Activated CD4-positive, alpha-beta memory T cell treated with anti-CD3 and anti-CD28 coated beads, Interleukin-2, amount 10 ng/mL, durations not matched to agents 7 days and 5 days (primary cell): ENCODE measurements at places on chromosomes 2 and 18. TPM values are rescaled to one million over a fixed set of nuclear protein-coding genes. Genes with fewer than 3 reads are reported as not detected.

- no peak for DNase-seq
Observed at GRCh38 chr2:45691171-45691999, 39.9 kb downstream of the PRKCE start.

DNA sequence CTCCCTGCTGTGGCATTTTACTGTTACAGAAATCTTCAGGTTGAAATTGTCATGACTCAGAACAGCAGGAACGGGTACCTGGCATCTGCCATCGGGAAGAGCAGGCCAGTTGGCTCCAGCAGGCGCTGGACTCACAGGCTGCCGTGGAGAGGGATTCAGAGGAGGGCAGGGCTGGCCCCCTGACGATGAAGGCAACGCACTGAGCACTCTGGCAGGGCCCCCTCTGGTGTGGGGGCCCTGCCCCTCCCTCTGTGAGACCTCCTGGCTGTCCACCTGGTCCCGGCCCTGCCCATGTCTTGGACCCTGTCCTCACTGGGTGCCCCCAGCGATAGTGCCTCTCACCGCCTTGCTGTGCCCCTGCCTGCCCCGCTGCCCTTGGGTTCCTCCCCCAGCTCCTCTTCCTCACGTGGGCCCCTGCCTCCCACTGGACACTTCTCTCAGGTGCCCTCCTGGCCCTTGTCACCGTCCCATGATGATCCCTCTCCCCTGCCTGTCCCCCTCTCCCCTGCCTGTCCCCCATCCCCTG, 23.3 kb upstream of the ALLC start:
- DNase-seq: no peak

ARHGAP28 gene
- total RNA-seq: not detected

DNA sequence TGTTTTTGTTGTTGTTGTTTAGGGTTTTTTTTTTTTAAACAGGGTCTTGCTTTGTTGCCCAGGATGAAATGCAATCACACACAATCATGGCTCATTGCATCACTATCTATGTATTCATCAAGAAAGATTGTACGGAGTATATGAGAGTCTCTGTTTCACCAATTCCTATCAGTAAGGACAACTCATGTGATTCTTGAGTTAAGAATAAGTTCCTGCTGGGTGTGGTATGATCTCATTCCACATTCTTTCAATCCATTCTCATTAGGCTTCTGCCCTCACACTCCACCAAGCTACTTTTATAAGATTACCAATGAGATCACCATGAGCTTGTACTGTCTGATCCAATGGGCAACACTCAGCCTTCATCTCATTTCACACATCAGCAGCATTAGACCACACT, 9.1 kb upstream of the AP1S3 start:
- no peak for DNase-seq

DNA sequence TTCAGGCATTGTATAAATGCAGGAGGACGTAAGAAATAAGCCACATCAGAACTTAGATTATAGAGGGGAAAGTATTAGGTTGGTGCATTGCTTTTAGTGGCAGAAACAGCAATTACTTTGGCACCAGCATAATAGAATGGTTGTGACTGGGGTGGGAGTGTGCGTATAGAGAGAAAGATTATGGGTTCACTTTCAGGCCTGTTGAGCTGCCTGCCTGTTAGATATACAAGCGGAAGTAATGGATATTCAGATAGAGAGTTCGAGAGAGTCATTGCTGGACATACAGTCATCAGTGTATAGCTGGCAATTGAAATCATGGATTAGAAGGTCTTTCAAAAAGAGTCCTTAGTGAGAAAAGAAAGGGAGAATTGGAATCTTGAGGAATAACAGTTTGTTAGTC, 139.2 kb upstream of the MYO3B start:
- no peak for DNase-seq

POTEC gene
- not detected for total RNA-seq

DNA sequence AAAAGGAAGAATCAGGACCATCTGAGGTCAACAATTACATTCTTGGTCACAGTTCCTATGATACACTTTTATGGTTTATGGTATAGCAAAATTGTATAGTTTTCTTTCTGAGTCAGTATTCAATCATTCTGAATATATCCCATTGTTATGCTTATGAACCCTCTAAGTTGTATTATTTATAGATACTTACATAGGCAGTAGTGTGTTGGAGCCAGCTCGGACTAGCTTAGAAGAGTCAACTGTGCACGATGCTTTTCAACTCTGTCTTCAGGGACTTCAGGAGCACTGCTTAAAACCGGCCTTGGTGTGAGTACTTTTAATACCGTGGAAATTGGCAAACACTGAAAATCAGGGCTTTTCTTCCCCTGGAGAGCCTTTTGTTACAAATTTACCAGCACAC, 215.7 kb downstream of the IKZF2 start:
- no peak for DNase-seq

ZNF385B gene
- total RNA-seq: not detected

MEP1B gene
- 0.13 TPM for total RNA-seq

SMAD4 gene
- 80.3 TPM for total RNA-seq

DNA sequence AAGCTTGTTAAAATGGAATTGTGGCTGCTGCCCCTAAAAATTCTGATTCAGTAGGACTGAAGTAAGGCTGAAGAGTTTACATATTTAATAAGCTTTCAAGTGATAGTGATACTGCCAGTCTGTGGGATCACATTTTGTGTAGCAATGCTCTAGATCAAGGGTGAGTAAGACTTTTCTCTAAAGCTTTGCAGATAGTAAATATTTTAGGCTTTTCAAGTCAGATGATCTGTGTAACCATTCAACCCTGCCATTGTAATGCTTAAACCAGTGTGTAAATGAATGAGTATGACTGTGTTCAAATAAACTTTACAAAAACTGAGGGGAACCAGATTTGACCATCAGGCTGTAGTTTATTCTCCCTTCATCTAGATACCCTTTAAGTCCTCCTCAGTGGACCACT, 92.7 kb downstream of the PIK3C3 start:
- no peak for DNase-seq

ACAA2 gene
- 93.1 TPM for total RNA-seq

PAX3 gene
- not detected for total RNA-seq

GRCh38 chr2:55204950-55205349, 27.1 kb downstream of the CLHC1 start:
- no peak for DNase-seq

DNA sequence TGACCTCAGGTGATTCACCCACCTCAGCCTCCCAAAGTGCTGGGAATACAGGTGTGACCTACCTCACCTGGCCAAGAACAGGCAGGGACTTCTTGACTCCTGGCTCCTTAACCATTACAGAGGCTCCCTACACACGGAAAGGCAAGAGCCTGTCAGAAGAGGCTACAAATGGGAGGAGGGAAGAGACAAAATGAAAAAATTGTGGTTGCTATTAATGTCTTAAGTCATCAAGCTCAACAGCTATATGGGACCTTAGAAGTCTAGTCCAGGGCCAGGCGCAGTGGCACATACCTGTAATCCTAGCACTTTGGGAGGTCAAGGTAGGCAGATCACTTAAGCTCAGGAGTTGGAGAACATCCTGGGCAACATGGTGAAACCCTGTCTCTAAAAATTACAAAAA, 11.5 kb upstream of the FAM124B start:
- DNase-seq: no peak

ST3GAL5 gene
- 67.1 TPM for total RNA-seq

DNA sequence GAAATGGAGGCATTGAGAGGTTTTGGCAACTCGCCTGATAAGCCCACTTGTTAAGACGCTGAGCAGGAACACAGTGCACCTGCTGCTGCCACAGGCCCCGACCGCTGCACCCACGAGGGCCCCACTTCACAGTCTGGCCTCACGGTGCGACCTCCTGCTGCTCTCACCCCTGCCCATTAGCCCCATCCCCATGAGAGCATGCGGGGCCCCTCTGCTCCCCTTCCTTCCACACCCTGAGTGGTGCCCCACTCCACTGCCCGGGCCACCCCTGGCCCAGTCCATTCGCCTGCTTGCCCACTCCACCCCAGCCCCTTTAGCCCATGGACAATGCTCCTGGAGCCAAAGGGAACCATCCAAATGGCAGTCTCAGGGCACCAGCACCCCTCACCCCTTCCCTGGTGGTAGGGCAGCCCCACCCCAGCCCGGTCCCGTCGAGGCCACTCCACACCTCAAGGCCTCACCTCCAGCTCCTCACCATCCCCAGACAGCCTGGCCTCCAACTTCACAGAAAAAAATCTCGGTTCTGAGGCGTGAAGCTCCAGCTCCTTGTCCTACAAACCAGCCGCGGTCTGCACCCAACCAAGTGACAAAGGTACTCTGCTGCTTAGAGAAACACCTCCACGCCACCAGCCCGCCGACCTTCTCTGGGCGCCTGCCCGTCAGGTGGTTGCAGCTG, 6.7 kb upstream of the GPR55 start:
- no peak for DNase-seq

CSRNP3 gene
- total RNA-seq: not detected

GRCh38 chr2:39069890-39070465, 50.9 kb downstream of the SOS1 start:
- DNase-seq: no peak

CRIM1 gene
- 6.6 TPM for total RNA-seq

DNA sequence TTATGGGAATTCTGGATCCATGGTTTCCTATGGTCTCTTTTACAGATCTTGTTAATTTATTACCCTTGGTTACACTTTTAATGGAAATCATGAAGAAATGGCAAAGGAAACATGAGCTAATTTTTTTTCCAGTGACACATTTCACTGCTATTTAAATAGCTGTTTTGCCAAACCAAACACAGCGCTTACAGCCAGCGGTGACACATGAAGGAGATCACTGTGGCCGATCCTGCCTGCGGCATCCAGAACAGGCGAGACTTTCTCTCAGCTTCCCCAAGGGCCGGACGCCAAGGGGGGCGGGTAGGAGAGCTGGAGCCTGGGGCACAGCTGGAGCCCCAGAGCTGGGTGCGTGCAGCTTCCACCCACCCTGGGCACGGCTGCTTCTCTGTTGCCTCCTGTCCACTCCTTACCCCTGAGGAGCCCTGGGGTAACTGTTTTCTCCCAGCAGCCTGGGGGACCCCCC, 81.4 kb upstream of the PKDCC start:
- no peak for DNase-seq

- DNase-seq: no peak
Observed at GRCh38 chr2:30963184-30963583, 155.9 kb upstream of the CAPN13 start.
